ENCODE measurements at places on chromosomes 7 and 10. TPM values are rescaled to one million over a fixed set of nuclear protein-coding genes. Genes with fewer than 3 reads are reported as not detected.

Gene GIMAP7
- total RNA-seq = 0.15 TPM

Gene TACR2
- not detected for total RNA-seq

Gene DYDC1
- not detected for total RNA-seq

Gene COBL
- under 0.01 TPM for total RNA-seq

Gene SEM1
- 43.5 TPM for total RNA-seq

Gene OR6B1
- total RNA-seq = not detected

Gene ZNF37A
- 15.5 TPM for total RNA-seq

Gene PLAC9
- total RNA-seq = 15.5 TPM

Gene ATP6V1F
- total RNA-seq = 156 TPM

Gene CYP51A1
- 232 TPM for total RNA-seq

Gene ACTL6B
- total RNA-seq = not detected

Gene SEPTIN7
- 339 TPM for total RNA-seq

Gene ZP3
- total RNA-seq = 0.87 TPM

Gene PIP4K2A
- total RNA-seq = 56.6 TPM

Gene PRKCQ
- not detected for total RNA-seq

Gene C10orf71
- total RNA-seq = not detected

Gene ERVW-1
- total RNA-seq = not detected

Gene PTF1A
- total RNA-seq = not detected

Gene ZNF853
- 1.5 TPM for total RNA-seq

Gene CC2D2B
- not detected for total RNA-seq

Gene JMJD1C
- 42.0 TPM for total RNA-seq

Gene H2BK1
- total RNA-seq = not detected

Gene SHOC2
- 57.6 TPM for total RNA-seq
